ENCODE measurements at places on chromosomes 11 and 22.

GRCh38 chr22:30539368-30539767 lies 7.2 kb downstream of the SEC14L6 start:
- no peak for DNase-seq

DNA sequence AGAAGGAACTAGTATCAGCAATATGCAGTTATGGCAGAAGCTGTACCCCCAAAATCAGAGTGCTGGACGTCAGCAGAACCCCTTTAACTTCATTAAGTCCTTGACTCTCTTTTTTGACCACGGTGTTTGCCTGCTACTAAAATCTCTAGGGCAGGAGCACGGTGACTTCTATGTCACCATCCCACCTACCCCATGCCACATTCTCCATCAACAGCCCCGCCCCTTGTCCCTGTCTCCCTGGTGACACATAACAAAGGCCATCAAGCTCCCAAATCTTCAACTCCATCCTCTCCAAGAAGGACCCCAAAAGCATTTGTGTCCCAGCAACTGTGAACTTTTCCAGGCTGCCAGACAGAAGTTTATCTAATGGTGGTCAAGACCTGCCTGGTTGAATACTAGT lies 894 bp downstream of the ADA2 start:
- no peak for DNase-seq

GRCh38 chr11:125337836-125338834 lies 157.9 kb downstream of the FEZ1 start:
- DNase-seq = no peak

DNA sequence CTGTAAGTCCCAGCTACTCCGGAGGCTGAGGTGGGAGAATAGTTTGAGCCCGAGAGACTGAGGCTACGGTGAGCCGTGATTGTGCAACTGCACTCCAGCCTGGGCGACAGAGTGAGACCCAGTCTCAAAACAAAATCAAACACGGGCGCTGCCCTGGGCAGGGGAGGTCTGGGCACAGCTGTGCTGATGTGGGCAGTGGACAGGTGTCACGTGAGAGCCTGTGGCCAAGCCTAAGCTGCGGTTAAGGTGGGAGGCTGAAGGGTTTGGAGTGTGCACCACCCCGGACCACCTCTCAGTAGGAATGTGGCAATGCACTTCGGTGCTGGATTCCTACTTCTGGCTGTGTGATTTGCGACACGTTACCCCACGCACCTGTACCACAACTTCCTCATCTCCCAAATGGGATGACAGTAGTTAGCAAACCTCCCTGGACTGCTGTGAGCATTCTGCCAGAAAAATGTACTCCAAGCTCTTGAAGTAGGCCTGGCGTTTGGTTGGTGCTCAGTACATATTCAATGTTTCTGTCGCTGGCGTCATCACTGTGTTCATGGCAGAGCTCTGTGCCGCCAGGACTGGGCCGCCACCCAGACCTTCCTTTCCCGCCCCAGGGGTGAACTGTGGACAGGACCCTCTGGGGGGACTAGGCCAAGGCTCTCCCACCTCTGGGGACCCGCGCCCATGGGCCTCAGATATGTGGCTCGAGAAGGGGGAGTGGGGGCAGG lies 807 bp upstream of the ZNF74 start:
- DNase-seq = no peak

- no peak for DNase-seq
Measured at GRCh38 chr11:79200398-79201070, 240.3 kb downstream of the TENM4 start.

GRCh38 chr22:20131597-20131858 lies at the start of gene ZDHHC8:
Gene ZDHHC8, plus strand, starts transcription at chr22:20131804. Its CDS starts 144 bp downstream, at chr22:20131948.
- peak; percentile 20 for DNase-seq

GRCh38 chr11:95092549-95093324 lies 3.1 kb downstream of the ENDOD1 start:
- no peak for DNase-seq

DNA sequence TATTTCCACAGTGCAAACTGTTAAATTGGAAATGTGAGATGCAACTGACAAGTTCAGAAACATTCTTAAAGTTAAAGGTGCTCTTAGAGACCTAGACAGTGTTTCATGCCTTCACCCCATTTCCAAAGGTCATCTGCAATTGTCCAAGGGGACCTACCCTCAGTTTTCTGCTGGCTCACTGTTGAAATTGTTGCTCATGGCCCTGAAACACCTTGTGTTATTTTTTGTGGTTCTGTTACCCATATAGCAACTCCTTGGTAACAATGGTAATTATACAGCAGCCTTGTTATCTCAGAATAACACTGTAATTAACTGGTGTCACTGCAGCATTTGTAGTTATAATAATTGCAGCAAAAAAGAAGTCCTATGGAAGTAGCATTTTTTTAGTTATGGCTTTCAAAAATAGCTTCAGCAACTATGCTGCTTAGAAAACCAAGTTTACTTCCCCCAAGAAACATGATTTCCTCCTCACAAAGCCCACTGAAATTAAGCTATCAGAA lies 49.2 kb upstream of the CCDC34 start:
- DNase-seq = no peak

DNA sequence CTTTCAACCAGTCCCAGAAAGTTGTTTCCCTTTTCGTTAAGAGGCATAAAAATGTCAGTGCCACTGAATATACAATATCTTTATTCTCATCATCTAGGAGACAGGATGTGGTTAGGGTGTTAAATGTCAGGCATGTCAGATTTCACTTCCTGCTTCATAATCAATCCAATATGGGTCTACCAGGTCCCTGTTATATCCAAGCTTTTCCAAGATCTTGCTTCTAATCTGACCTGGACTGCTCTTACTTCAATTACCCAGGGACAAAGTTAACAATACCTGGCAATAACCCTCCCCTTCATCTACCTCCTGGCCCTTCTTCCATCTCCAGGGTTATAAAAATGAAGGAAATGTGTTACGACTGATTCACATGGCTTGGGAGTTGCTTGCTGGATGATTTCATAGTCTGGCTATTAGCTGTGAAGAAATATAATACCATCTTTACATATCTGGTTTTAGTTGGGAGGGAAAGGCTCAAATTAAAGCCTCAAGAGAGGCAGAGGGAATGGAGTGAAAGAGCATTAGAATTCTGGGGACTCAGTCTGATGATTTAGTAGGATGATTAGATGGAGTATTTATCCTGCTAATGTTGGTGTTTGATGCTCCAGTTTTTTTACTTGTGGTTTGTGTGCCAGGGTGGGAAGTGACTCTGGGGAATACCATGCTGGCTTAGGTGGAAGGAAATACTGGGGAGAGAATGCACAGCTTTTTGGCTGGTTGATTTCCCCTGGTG lies 534.3 kb downstream of the ETS1 start:
- DNase-seq = no peak

DNA sequence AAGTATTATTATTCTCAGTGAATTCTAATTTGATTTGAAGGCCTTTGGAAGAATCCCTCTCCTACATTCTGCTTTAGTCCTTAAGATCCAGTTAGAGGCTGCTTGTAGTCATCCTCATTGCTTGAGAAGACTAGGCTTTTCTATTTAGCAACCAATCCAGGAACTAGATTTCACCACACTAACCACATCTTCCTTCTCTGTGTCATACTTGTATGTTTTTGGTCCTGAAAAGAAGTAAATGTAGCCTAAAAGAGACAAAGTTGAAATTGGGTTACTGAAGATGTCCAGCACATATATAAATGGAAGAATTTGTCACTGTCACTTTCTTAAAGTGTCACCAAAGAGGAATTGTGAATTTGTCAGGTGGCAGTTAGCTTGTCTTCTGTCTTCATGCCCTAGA lies 46.6 kb upstream of the MMP7 start:
- no peak for DNase-seq

GRCh38 chr22:18075720-18076497 lies 1.9 kb upstream of the PEX26 start:
- no peak for DNase-seq

Measured in stimulated activated CD8-positive, alpha-beta memory T cell treated with anti-CD3 and anti-CD28 coated beads, Interleukin-7, amount 100 ng/mL, for 1 hour (primary cell).